Central memory CD4-positive, alpha-beta T cell (primary cell): ENCODE measurements at places on chromosomes 1 and 21.

DNA sequence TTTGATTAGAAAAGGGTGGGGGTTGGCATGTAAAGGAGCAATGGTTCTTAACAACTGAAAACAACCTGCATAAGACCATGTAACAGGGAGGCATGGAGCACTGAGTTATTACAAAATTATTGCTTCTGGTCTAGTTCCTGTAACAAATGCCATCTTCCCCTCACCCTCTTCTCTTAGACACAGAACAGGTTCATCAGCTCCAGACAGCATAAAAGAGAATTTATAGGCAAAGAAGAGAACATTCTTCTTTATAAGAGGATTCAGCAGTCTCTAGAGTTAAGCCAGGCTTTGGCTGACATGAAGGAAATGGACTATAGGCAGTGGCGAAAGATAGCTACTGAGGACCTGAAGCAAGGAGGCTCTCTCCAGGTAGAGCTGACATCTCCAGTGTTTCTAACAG is 38.9 kb downstream of the RGSL1 start:
- DNase-seq, result no peak

DNA sequence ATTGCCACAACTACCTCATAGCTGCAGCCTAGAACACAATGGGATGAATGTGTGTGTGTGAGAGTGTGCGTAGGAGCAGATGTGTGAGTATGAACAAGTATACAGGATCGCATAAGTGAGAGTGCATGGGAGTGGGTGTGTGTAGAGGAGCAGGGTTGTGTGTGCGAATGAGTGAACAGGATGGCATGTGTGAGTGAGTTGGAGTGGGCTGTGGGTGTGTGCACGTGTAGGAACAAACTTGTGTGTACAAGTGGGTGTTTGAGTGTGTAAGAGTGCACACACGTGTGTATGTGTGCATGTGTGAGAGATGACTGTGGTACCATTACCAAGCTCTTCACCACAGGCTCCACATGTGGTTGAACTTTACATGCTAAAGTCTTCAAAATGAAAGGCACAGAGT is 175.4 kb upstream of the EDN2 start:
- no peak for DNase-seq

DNA sequence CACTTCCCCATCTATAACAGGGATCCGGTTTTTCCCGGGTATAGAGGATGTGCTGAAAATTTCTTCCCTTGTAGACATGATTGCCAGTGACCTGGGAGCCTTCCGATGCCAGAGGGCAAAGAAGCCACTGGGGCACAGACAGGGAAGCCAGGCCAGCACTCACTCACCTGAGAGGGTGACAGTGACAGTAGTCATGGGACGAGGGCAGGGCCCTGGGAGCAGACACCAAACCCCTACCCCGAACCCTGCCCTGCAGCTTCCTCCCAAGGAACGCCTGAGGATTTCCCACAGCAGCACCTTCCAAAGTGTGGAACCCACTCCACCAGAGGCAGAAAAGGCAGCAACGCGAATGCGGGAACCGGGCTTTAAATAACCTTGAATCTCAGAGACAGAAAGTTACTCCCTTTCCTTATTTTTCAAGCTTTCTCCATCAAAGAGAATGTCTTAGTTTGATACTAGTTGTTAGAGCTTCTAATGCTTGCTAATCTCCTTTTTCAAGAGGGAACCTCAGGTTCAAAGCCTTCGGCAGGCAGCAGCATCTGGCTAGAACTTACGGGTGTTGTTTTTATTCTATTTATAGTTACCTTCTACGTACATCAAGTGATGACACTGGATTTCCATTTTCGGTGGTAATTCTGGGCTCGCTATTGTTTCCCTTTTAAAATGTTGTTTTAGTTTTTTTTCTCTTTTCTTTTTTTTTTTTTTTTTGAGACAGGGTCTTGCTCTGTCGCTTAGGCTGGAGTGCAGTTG is 2.8 kb downstream of the DDOST start:
- no peak for DNase-seq

DNA sequence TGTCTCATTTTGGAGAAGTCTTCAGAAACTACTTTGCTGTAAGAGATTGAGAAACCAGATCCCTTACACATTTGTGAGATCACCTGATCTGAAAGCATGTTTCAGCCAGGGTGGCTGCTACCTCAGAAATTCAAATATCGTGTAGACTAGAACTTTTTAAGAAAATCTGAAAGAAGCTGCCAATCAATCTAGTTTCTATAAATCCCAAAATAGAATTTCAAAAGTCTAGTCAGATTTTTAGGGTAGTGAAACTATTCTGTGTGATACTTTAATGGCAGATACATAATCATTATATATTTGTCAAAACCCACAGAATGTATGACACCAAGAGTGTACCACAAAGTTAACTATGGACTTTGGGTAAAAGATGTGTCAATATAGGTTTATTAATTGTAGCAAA is 79.9 kb upstream of the PLPPR5 start:
- DNase-seq, result no peak

DNA sequence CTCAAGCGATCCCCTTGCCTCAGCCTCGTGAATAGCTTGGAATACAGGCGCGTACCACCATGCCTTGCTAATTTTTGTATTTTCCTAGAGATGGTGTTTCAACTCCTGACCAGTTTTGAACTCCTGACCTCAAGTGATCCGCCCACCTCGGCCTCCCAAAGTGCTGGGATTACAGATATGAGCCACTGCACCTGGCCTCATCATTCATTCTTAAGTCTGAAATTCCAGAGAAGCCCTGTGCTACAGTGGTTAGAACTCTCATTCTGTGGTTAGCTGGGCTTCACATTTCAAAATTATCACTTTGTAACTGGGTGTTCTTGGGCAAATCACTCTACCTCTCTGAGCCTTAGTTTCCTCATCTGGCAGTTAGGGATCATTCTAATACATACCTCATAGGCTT is 86.1 kb upstream of the POU3F1 start:
- no peak for DNase-seq

DNA sequence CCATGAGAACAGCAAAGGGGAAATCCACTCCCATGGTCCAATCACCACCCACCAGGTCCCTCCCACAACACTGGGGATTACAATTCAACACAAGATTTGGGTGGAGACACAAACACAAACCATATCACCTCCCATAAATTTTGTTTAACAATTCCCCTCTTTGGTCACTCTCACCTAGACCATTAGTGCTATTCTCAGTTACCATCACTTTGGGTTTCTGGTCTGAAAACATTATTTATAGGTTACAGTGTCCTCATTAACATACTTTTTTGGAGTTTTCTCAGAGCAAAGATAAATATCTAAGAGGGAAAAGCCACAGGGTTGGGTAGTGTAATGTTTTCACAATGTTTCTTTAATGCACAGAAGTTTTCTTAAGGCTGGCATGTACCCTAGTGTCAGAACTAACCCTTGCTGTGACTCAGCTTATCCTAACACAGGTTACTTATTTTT is 47.7 kb upstream of the DNAH14 start:
- DNase-seq, result no peak

GRCh38 chr1:72097851-72098570 is 184.3 kb downstream of the NEGR1 start:
- DNase-seq, result no peak

- DNase-seq, result no peak
These were observed 133.4 kb downstream of the PCBP3 start for GRCh38 chr21:45776971-45777370.
